ENCODE measurements at places on chromosomes 16 and 17.

DNA sequence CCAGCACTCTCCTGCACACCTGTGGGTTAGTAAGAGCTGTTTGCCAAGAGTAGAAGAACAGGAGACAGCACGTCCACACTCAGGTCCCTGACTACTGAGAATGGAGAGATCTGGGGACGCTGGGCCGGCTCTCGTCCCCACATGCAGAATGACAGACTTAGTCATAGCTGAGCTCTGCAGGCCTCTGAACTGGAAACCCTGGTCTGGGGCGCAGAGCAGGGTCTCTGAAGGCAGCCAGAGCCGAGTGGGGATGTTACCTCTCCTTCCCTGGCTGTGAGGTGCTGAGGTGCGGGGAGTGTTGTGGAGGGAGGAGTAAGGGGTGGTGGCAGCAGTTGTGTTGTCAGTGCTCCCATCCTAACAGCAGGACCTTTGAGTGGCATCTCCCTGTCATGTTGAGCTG is 7.2 kb upstream of the JPT2 start:
- DNase-seq = no peak

GRCh38 chr17:15501793-15502192 is 34.4 kb upstream of the CDRT4 start:
- no peak for DNase-seq

- no peak for DNase-seq
These were observed 96.3 kb upstream of the ZNF750 start for GRCh38 chr17:82935966-82936767.

DNA sequence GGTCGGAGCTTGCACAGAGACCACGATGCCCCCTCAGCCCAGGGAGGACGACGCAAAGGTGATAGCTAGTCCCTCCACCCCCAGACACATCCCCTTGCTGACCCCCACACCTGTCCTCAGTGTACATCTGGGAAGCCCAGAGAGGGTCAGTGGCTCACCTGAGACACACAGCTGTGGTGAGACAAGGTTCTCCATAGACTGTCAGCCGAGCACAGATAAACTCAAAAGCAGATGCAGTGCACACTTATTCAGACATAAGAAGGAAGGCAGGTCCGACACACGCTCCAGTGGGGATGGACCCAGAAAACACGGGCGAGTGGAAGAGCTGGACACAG is 19.6 kb downstream of the CBFA2T3 start:
- DNase-seq = no peak

DNA sequence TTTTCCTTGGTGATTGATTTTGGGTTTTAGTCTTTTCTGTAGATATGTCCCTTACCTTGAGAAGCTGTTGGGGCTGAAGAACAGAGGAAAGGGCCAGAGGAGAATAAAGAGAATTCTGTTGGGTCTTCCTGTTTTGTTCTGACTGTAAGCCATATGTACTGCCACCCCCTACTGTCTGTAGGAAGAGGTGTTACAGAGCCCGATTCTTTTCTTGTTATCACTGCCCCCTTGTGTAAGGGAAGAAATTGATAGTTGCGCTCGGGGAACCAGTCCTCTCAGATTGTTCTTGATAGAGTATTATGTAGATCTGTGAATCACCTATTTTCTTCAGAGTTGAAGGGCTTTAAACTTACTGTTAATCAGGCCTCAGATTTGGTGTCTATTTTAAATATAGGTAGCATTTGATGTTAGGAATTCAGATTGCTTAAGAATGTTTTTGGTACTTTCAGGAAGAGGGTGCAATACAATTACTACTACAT is 2.4 kb downstream of the TANC2 start:
- DNase-seq = peak; percentile 91

GRCh38 chr16:49116873-49117272 is 164.8 kb downstream of the CBLN1 start:
- DNase-seq = no peak

DNA sequence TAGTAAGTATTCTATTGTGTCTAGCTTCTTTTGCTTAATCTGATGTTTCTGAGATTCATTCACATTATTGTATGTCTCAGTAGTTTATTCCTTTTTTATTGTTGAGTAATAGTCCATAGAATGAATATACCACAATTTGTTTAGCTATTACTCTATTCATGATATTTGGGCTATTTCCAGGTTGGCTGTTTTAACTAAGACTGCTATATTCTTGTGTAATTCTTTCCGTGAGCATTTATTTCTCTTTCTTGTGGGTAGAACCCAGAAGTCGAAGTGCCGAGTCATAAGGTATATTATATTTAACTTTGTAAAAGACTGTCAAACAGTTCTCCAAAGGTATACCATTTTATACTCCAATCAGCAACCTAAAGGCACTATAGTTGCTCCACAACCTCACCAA is 160.8 kb downstream of the ANKFN1 start:
- DNase-seq = no peak

- no peak for DNase-seq
These were observed 6.5 kb downstream of the DPEP2 start for GRCh38 chr16:67992661-67993206.

DNA sequence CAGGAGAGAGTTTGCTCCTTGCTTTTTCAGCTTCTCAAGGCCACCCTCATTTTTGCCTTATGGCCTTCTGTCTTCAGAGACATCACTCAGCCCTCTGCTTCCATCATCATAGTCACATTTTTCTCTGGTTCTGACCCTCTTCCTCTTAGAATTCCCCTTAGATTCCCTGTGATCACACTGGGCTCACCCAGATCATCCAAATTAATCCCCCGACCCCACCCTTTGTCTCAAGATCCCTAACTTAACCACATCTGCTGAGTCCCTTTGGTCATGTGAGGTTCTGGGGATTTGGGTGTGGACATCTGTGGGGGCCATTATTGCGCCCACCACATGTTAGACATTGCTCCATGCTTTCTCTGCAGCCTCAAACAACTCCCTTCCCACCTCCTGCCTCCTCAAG is 323.4 kb downstream of the CPPED1 start:
- DNase-seq = no peak

DNA sequence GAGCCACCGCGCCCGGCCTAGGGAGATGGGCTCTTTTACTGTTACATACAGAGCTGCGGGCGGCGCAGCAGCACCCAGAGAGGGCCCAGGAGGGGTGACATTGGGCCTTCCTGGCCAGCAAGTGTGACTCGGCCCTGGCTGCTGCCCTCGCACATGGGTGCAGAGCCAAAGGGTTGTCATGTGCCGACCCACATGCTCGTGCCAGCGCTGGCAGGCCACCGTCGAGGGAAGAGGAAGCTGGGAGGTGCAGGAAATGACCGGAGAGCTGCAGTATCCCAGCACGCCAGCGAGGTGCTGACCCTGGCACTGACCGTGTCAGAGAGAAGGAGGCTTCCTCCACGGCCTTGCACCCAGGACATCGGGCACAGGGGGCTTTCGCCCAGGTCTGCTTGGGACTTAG is 8.0 kb downstream of the ENDOV start:
- DNase-seq = no peak

- no peak for DNase-seq
These were observed 5.9 kb downstream of the NLRC5 start for GRCh38 chr16:56995136-56995805.

DNA sequence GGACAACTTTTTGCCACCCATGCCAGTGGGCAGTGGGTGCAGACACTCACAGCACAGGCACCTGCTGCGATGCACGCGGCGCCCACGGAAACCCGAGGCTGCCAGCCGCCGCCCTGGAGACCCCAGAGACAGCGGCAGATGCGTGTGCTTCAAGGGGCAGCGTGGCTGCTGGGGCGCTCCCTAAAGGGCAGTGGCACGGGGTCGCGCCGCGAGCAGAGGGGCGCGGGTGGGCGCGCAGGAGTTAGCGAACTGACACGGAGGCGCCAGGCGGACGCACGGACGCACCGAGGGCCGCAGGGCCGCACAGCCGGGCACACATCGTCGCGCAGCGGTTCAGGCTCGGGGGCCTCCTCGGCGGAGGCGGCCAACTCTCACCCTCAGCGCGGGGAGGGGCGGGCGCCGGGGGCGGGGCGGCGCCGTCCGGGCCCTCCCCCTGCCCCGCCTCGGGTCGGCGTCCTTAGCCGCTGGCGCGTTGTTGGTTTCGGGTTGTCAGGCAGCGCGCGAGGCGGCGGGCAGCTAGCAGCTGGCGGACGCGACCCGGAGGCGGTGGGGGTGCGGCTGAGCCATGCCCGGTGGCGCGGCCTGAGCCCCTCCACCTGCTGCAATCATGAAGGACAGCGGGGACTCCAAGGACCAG is at the start of gene KIF19:
Gene KIF19 (plus strand): TSS at position 484 of the 637 bp plus-strand sequence. CDS start 124 bp downstream, at position 608.
- DNase-seq = no peak

- peak; percentile 76 for DNase-seq
These were observed 13.6 kb downstream of the CEP20 start for GRCh38 chr16:15874745-15875314.

DNA sequence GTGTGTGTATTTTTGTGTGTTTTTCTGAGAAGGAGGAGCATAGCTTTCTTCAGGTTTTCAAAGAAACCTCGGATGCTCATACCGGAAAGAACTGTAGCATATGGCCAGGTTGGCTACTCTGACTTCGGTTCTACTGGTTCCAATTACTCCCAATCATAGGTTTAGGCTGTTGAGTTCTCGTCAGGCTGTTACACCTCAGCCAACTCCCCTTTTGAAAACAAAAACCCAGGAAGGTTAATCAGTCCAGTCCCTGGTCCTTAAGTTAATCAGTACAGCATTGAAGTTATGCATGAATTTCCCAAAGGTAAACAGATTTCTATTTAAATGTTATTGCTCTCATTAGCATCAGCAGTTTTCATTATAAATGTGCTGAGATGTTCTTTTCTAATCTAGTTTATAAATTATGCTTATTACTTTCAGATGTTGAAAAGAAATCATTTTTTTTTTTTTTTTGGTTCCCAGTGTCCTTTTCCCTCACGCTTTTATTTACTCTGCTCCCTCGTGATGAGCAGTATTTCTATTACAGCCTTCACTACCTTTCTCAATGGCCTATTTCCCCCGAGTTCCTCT is 111.0 kb downstream of the NPIPB5 start:
- no peak for DNase-seq

DNA sequence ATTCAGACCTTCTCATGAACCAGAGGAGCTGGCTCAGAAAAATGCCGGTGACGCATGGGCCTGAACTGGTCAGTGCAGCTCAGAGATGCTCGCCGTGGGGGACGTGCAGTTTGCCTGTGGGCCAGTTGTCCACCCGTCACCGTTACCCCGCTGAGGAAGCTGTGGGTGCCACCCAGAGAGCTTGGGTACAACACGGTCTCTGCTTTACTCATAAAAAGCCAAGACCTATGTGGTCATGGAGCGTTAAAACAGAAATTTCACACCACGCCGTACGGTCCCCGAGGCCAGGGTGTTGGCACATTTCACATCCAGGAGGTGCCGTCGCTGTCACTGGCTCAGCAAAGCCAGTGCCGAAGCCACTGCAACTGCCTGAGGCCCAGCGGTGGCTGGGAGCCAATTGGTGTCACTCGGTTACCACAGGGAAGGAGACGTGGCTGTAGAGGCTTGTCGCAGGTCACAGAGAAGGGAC is 120.9 kb downstream of the METRNL start:
- DNase-seq = no peak

- peak; percentile 99 for DNase-seq
These were observed 1.9 kb upstream of the PER1 start for GRCh38 chr17:8153957-8154607.

Measured in mesenchymal stem cell (in vitro differentiated cells and primary cell).